Activated T-helper 2 cell treated with anti-CD3 and anti-CD28 coated beads, Interferon-gamma antibody, Interleukin-2, Interleukin-4, amounts not matched to agents 10 μg/mL and 5 μg/mL and 100 μg/mL, durations not matched to agents 14 hours and 24 hours and 36 hours (primary cell): ENCODE measurements at places on chromosomes 16 and 17. TPM values are rescaled to one million over a fixed set of nuclear protein-coding genes. Genes with fewer than 3 reads are reported as not detected.

Gene SEPTIN12
- not detected in 2 replicates for total RNA-seq

Gene CCL4L2
- 1.3 and 1.9 TPM in 2 replicates for total RNA-seq

Gene CCDC200
- total RNA-seq: not detected in 2 replicates

Gene PTX4
- total RNA-seq: not detected in 2 replicates

Gene KIF19
- total RNA-seq: 0.14 TPM in 1 of 2 replicates, not detected in the other

Gene RPL26
- total RNA-seq: 2,352 and 2,379 TPM in 2 replicates

Gene P2RX5
- total RNA-seq: 111 and 118 TPM in 2 replicates

Gene FAM171A2
- total RNA-seq: 0.32 and 1.0 TPM in 2 replicates

Gene DYNC1LI2
- 54.6 and 62.7 TPM in 2 replicates for total RNA-seq

Gene TSPAN10
- 0.30 and 0.44 TPM in 2 replicates for total RNA-seq

Gene TUBG1
- total RNA-seq: 85.5 and 94.9 TPM in 2 replicates

Gene SDR42E2
- 0.09 TPM in 1 of 2 replicates, not detected in the other for total RNA-seq

Gene ABCA10
- total RNA-seq: 0.07 and 0.23 TPM in 2 replicates

Gene KRT31
- total RNA-seq: not detected in 2 replicates

Gene MFAP4
- not detected in 2 replicates for total RNA-seq

Gene NPIPB8
- total RNA-seq: 1.5 and 2.1 TPM in 2 replicates

Gene SOST
- not detected in 2 replicates for total RNA-seq

- no peak for DNase-seq
Measured at GRCh38 chr17:49482144-49482817, 12.8 kb upstream of the NGFR start.

GRCh38 chr17:50386510-50386909, 10.8 kb downstream of the LRRC59 start:
- DNase-seq: no peak

- DNase-seq: no peak
Measured at GRCh38 chr17:18117982-18118975, 9.7 kb downstream of the MYO15A start.

GRCh38 chr16:85620374-85620773, 7.3 kb downstream of the GSE1 start:
- no peak for DNase-seq

GRCh38 chr16:86388976-86389375, 121.4 kb upstream of the FOXF1 start:
- no peak for DNase-seq

DNA sequence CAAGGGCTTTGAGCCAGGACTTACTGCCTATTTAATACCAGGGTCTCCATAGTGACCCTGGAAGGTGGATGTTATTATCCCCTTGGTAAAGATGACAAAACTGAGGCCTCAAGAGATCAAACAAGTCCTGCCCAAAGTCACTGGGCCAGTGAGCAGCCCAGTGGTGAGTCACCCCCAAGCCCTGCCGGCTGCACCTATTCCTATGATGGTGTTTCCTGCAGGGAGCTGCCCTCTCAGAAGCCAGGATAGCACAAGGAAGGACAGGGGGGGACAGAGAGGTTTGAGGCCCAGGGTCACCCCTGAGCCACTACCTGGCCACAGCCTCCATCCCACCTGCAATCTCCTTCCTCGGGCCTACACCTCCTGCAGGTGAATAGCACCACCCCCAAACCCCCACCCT, 90.9 kb downstream of the SDK2 start:
- no peak for DNase-seq

- DNase-seq: no peak
Measured at GRCh38 chr16:66904428-66904845, 14.2 kb downstream of the CDH16 start.

GRCh38 chr17:2438823-2439222, 38.0 kb upstream of the MNT start:
- DNase-seq: no peak

GRCh38 chr17:1744551-1745512, 2.2 kb downstream of the SERPINF2 start:
- no peak for DNase-seq

GRCh38 chr17:55190748-55191147, 74.0 kb upstream of the HLF start:
- no peak for DNase-seq

- no peak for DNase-seq
Measured at GRCh38 chr17:72116661-72117521, 3.9 kb upstream of the SOX9 start.

DNA sequence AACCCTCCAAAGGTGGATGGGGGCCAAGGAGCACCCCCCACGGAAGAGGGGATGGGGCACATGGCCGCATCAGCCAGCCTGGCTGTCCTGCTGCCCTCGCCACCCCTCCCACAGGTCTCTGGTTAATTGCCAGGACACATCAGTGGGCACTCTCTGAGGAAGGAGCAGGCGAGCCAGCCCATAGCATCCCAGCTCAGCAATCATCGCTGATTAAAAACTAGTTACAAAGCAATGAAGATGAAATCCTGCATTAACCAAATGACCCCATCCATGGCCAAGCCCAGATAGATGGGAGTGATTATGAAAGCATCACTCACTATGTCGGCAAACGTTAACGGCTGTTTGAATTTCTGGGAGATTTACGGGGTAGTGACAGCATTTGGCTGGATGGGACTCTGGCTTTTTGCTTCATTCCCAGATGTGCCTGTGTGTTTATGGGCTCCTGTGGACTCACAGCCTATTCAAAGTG, 45.3 kb downstream of the CCDC182 start:
- DNase-seq: no peak

GRCh38 chr16:23509782-23510163, 521 bp downstream of the GGA2 start:
- peak; percentile 24 for DNase-seq

DNA sequence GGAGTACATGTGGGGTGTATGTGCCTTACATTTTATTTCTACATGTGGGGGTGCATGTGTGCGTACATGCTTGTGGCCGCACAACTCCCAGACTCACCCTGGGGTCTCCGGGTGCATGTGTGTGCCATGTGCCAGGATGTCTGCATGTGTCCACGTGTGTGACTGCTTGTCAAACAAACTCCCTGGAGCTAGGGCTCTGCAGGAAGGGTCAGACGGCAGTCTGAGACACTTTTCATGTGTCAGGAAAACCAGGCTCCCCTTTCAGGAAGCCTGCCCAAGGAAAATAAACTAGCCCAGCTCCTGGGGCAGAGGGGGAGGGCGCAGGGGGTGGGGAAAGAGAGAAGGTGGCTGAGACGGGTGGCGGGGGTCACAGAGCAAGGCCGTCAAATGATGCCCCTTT, 44.7 kb downstream of the FZD2 start:
- no peak for DNase-seq

GRCh38 chr17:48523010-48523409, 7.8 kb downstream of the HOXB1 start:
- DNase-seq: no peak

GRCh38 chr16:19294156-19294649, 8.7 kb downstream of the CLEC19A start:
- peak; percentile 22 for DNase-seq

GRCh38 chr16:52068447-52069074, 478.4 kb downstream of the TOX3 start:
- no peak for DNase-seq

DNA sequence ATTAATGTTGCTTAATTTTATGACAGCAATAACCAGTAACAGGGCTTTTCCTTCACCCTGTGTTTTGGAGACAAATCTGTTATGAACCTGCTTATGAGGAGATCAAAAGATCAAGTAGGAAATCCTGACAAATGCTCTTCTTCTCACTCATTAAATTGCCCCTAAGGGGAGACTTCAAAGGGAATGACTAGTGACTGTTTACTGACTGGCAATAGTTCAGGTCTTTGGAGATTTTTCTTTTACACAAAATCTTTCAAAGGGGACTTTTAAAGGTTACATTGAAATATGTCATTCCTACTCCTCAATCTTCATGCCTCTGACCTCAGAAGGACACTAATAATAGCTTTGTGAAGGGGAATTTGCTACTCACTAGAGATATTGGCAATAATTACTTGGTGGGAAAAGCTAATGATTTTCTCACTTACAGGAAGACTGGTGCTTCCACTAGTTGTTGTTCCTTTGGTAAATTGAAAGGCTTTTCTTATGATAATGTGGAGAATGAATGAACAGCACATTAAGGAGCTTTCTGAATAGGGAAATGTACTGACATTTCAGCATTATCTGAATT, 292.9 kb upstream of the CA10 start:
- DNase-seq: no peak

DNA sequence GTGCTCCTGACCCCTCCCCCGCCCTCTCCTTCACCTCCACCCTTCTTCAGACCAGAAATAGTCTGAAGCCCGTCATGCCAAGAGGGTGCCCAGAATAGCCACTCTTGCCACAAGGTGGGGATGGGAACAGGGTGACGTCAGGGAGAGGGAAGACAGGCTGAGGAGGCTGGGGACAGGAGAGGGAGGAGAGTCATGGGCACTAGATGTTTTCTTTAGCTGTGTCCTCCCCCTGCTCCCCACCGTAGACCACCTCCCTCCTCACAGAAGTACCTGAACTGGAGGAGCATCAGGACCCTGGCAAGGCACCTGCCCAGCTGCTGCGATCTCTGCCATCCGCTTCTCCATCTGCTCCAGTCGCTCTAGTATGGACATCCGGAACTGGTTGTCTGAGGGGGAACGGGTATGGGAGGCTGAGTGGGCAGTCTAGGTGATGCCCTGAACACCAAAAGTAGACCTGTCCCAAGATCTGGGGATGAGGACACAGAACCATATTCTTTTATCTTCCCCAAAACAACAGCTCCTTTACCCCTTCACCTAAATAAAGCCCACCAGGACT, 6.6 kb upstream of the SPAG7 start:
- no peak for DNase-seq

- no peak for DNase-seq
Measured at GRCh38 chr17:68868708-68869107, 86.5 kb downstream of the ABCA8 start.

GRCh38 chr17:36791150-36791941, 145.9 kb upstream of the LHX1 start:
- no peak for DNase-seq

DNA sequence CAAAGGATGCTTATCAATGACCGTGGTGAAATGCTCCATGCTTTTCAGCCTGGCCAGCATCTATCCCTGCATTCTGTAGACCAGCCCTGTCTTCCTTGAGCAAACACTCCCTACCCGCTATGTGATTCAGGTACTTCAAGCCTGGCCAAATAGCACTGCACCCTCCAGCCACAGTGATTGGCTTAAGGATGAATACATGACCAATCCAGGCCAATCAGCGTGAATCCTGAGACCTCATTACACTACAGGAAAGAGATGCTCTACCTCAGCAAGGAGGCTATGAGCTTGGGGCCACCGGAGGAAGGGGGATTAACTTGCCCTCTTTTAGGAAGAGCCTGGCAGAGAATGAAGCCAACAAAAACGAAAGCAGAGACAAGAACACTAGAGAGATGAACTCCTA, 162.5 kb downstream of the ZNF423 start:
- no peak for DNase-seq

DNA sequence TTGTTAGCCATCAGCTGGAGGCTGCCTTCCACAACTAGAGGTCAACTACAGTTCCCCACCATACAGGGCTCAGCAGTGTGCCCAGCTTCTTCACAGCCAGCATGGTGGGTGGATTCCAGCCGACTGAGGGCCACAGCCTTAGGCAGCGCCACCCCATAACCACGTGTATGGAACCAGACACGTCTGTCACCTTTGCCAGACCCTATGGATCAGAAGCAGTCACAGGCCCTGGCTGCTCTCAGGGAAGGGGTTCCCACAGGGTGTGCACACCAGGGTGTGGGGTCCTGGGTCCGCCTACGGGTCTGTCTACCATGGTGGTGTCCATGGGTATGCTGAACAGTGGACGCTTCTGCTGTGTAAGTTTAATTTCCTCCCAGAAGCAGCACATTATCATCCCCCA, 265.0 kb upstream of the FOXF1 start:
- DNase-seq: no peak

- no peak for DNase-seq
Measured at GRCh38 chr16:1354815-1355540, 3.2 kb downstream of the GNPTG start.

DNA sequence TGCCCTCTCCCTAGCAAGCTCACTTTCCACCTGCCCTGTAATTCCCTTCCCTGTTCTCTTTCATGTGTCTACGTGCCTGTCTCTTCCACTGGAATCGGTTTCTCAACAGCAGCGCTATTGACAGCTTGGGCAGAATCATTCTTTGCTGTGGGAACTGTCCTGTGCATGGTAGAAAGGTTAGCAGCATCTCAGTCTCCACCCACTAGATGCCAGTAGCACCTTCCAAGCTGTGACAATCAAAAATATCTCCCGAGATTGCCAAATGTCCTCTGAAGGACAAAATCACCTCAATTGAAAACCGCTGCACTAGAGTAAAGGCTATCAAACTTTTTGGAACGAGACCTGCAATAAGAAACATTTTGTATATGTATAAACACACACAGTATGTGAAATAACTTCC, 41.6 kb upstream of the KSR1 start:
- no peak for DNase-seq

DNA sequence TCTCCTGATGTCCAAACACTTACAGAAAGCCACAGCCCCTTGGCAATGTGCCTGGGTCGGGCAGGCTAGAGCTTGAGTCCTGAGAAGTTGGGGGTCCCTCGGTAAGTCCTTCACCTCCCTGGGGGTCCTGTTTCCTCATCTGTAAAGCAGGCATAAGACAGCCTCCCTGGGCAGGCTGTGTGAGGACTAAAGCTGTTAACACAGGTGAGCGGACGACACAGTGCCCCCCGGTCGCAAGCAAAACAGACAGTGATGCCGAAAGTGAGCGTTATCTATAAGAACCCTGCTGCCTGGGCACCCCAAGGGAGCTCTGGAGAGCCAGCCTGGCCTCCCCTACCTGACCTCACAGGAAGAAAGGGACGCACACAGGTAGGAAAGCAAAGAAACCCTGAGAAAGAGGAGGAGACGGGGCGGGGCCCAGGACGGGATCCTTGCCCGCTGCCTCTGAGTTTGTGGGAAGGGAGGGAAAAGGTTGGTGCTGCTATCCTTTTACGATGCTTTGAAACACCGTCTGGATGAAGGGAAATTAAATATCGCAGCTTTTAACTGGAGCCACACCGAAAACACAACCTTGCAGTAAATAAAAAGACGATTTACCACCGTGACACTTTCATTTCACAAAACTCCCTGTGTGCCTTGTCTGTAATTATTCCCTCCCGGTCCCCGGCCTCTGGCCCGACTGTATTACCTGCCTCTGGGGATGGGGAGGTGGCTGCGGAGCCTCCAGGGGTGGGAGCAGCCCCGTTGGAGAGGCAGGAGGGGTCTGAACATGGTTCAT, 67.1 kb downstream of the ENGASE start:
- DNase-seq: no peak

- DNase-seq: no peak
Measured at GRCh38 chr17:14301279-14302090, 604 bp downstream of the HS3ST3B1 start.

GRCh38 chr16:17452922-17453321, 17.8 kb downstream of the XYLT1 start:
- no peak for DNase-seq
